ENCODE measurements at places on chromosomes 11 and 22.

GRCh38 chr11:68349461-68350249 is 37.3 kb downstream of the LRP5 start:
- no peak for DNase-seq

DNA sequence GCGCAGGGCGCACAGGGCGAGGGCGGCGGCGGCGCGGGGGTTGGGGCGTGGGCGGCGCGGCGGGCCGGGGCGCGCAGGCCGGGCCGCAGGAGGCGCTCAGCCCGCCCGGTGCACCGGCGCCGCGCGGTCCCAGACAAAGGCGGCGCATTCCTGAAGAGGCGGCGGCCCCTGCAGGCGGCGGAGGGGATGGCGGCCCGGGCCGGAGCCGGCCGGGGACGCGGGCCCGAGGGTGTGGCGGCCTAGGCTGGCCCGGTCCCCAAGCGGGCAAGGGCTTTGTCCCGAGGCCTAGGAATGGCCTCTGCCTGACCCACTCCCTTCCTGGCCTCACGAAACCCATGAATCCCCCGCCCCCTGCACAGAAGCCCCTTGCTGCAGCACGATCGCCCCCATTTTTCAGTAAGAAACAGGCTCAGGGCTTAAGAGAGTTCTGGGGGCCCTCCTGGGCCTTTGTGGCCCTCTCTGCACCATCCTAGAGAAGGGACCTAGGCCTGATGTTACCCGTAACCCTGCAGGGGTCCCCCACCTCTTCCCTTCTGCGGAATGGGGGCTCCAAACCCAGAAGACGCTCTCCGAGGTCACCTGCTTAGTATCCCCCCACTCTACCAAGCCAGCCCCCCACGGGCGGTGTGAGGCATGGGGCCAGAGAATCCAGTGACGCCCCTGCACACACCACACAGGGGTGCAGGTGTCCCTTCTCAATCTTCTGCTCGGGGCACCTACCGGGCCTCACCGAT is at the start of gene RTN4R:
RTN4R (minus strand) TSS at position 40 of the 734 bp plus-strand sequence. CDS start 226 bp downstream, outside the sequence.
- peak; percentile 53 for DNase-seq

- no peak for DNase-seq
Observed at GRCh38 chr11:43980253-43980652, 37.8 kb downstream of the C11orf96 start.

GRCh38 chr22:23276656-23277582 is 96.6 kb downstream of the BCR start:
- no peak for DNase-seq

- no peak for DNase-seq
Observed at GRCh38 chr11:117535201-117535849, 207.7 kb downstream of the CEP164 start.

GRCh38 chr11:92812841-92813240 is 156.6 kb upstream of the MTNR1B start:
- DNase-seq, result no peak

GRCh38 chr11:101748572-101749344 is 165.0 kb upstream of the TRPC6 start:
- no peak for DNase-seq

DNA sequence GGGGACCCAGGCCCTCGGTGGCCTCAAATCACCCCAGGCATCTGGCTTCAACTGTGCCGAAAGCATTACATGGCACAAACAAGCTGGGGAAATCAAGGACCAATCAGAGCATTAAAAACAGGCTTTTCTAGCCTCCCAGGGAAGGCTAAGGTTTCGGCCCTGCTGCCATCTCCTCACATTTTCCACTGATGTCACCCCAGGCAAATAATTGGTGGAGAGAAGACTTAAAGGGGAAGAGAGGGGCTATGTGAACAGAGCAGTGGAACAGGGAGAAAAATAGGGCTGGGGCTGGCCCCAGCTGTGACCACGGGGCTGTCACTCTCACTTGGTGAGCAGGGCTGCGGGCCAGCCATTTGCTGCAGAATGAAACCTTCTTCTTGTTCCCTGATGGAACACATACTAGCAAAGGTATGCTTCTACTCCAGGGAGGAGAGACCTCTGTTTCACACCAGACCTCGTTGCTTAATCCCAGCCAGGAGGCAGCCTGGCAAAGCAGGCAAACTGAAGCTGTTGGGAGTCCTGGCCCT is 581.3 kb downstream of the SOX6 start:
- no peak for DNase-seq

GRCh38 chr11:71425409-71425808 is 22.8 kb downstream of the DHCR7 start:
- no peak for DNase-seq

- DNase-seq, result no peak
Observed at GRCh38 chr11:67098799-67099429, 20.1 kb upstream of the KDM2A start.

DNA sequence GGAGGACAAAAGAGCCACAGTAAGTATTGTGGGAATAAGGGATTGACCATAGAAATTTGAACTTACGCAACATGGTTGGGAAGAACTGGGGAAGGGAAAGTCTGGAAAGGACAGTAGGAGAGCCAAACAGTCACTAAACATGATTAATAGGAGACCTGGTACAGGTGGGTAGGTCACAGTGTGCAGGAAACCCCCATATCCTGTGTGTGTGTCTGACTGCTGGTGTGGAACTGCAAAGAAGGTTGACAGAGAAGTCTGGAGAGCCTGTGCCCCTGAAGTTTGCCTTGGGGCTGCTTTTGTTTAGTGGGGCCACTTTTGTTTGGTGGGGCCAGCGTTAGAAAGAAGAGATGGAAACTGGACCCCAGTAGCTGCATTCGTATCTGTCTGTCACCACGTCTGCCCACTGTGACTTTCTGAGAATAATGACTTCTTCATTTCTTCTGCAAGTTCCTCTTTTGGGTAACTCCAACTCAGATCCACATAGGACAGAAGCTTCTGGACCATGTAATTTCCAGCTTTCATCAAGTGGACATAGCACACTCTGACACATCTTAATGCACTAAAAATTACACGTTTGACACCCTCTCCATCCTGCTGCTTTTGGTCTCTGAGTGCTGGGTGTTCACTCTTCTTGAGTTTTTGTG is 126.8 kb upstream of the RAG2 start:
- DNase-seq, result no peak

- no peak for DNase-seq
Observed at GRCh38 chr22:30747493-30747892, 52.8 kb downstream of the OSBP2 start.

- DNase-seq, result no peak
Observed at GRCh38 chr11:102252339-102252891, 64.9 kb upstream of the BIRC3 start.

DNA sequence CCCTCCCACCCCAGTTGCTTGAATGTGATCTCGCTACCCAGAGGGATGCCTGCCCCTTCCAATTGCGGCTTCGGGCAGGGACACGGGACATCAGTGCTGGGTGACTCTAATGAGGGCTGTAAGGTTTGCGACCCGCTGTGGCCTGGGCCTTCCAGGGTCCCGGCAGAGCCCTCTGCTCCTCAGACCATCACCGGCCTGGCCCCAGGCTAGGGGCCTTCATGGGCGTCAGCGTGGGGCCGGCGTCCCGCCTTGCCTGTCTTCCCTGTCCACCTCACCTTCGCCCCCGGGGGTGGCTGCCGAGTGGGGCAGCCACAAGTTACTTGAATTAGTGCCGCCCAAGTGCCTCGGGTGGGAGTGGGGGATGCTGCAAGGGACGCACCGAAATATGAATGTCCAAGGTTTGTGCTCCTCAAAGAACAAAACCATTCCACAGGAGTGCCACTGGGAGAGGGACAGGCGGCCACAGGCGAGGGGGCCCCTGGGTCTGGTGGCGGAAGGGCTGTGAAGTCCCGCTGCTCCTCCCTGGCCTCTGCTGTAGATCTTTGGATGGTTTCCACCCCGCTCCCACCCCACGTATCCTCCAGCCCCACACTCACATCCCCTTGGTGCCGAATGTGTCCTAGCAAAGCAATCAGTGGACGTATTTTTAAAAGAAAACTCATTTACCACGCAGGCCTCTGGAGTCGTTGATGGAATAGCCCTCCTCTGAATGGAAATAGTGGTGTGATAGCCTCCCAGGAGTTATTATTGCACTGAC is 317.1 kb downstream of the NTM start:
- no peak for DNase-seq

DNA sequence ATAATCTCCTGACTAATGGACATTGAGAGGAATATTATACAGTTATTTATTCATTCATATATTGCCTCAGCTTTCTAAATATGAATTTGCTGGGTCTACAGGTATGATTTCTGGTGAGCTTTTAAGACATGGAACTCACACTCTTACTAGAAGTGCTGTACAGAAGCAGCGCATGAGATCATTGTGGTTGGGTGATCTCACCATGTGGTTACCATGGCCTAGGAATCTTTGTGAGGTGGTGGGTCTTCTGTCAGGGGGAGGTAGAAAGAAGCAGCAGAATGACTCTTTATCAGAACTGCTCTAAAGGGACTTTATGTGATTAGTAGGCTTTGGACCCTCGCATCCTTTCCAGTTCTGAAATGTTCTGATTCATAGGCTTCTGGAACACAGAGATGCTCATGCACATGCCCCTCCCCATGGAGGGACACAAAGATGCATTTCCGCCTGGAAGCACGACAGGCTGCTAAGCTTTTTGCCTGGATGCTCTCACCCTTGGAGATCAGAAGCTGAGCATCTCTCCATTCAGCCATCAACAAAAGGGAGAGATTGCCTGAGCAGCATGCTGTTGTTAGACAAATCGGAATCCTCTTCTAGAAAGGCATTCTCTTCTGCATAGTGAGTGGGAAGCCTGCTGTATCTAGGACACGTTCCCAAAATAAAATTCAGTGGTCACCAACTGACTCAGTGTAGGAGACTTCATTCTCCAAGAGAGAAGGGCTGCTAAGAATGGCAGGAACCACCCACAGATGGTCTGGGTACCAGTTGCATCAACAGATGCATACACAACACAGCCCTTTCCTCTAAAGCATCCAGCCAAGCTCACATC is 51.3 kb downstream of the KIRREL3 start:
- DNase-seq, result peak; percentile 43

DNA sequence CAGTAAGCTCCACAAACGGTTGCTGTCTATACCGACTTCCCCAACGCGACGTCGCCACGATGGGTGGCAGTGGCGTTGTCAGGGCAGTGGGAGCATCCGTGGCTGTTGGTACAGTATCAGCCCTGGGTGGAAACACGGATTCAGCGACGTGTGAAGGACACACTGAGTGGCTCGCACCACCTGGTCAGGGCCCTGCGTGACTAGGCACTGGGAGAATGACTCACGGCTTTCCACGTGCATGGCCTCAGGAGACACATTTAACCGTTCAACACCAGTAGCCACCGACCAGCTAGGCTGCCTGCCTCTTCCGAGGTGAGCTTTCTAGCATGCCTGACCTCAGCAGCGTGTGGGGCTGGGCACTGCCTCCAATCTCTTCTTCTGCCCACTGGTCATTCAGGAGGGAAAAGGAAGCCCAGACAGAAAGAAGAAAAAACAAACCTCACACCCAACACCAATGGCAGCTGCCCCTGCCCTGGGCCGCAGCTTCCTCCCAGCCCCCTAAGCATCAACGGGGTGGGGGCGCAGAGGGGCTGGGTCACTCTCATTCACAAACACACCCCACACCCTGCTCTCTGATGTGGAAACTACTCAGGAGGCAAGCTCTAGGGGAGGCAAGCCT is 59.0 kb downstream of the MYH9 start:
- DNase-seq, result no peak

DNA sequence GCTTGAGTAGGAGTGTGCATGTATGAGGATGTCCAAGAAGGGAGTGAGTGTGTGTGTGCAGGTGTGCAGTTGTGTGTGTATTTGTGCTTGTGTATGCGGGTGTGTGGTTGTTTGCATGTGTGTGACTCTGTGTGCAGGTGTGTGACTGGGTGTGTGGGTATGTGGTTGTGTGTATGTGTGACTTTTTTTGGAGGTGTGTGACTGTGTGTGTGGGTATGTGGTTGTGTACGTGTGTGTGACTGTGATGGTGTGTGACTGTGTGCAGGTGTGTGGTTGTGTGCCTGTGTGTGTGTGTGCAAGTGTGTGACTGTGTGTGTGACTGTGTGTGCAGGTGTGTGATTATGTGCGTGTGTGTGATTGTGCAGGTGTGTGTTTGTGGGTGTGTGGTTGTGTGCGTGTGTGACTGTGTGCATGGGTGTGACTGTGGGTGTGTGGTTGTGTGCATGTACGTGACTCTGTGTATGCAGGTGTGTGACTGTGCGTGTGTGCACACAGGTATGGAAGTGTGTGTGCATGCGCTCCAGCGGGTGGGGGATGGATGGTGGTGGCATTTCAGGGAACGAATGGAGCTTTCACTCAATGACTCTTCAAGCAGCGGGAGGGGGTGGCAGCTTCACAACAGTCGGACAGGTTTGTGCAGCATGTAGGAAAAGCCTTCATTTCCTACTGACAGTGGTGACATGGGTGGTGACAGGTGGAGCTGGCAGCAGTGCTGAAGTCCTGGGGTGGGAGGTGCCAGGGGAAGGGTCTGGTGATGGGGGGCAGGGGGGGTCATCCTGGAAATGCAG is 47.6 kb downstream of the CACNA1I start:
- DNase-seq, result no peak

GRCh38 chr11:56307836-56308235 is 7.1 kb upstream of the OR8K3 start:
- DNase-seq, result no peak

- DNase-seq, result no peak
Observed at GRCh38 chr11:83162377-83162776, 5.4 kb downstream of the PCF11 start.

- no peak for DNase-seq
Observed at GRCh38 chr22:37310815-37311595, 28.7 kb downstream of the CYTH4 start.

DNA sequence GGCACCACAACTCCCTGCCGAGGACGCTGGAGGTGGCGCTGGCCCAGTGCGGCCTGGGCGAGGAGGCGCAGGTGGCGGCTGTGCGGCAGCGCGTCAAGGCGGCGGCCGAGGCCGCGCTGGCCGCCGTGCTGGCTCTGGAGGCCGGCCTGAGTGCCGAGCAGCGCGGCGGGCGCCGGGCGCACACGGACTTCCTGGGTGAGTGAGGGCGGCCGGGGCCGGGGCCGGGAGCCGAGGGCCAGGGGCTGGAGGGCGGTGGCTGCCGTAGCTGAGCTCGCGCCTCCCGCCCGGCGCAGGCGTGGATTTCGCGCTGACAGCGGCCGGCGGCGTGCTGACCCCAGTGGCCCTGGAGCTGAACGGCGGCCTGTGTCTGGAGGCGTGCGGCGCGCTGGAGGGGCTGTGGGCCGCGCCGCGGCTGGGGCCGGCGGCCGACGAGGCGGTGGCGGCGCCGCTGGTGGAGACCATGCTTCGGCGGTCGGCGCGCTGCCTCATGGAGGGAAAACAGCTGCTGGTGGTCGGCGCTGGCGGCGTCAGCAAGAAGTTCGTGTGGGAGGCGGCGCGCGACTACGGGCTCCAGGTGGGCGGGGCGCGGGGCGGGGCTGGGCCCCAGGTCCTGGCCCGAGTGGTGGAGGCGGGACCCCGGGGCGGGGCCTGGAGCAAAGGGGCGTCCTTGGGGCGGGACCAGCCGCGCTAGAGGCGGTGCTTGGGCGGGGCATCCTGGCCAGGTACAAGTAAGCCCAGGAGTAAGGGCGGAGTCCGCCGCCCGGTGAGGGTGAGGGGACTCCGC is 5.4 kb downstream of the CARNS1 start:
- peak; percentile 98 for DNase-seq

- no peak for DNase-seq
Observed at GRCh38 chr22:29636751-29637150, 33.3 kb downstream of the NF2 start.

GRCh38 chr11:102590276-102591049 is 34.7 kb downstream of the MMP20 start:
- no peak for DNase-seq

Data from DND-41 (cell line).